ENCODE measurements at places on chromosomes 4 and X.

- DNase-seq = peak; percentile 48
These were observed 580 bp upstream of the MMGT1 start for GRCh38 chrX:135974279-135974856.

DNA sequence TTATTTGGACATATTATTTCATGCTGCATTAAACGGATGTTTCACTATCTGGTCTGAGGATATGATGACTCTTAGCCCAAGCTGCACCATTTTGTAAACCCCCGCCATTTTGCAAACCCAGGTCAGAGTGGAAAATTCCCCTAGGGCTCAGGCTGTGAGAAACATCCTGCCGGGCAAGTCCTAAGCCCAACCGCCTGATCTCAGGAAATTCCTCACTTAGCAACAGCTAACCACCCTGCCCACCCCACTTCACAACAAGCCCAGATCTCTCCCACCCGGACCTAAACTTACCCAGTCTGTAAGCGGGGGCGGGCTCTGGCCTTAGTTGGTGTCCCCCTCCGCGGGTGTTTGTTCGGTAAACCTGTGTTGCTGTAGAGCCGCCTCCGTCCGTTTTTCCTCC lies 2747.1 kb downstream of the PCDH7 start:
- no peak for DNase-seq

DNA sequence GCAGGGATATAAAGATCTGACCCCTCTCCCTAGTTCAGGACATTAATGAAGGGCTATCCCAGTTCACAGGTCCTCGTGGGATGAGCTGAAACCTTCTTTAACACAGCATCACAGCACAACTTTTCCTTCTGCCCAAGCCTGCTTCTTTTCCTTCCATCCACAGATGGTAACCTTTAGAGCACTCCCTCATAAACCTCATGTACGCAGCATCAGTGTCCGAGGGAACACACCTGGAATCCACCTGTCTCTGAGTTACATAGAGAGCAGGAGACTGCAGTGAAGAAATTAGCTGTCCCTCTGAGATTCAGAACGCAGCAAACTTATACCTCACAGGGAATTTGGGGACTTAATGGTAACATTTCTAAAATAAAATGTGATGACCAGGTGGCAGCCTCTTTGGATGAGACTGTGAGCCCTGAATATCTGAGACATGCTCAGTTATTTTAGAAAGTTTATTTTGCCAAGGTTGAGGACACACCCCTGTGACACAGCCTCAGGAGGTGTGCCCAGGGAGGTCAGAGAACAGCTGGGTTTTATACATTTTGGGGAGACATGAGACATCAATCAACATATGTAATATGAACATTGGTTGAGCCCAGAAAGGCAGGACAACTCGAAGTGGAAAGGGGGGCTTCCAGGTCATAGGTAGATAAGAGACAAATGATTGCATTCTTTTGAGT lies 73.8 kb upstream of the PACRGL start:
- DNase-seq = no peak

GRCh38 chr4:74056858-74057562 lies 18.5 kb upstream of the CXCL3 start:
- no peak for DNase-seq

All from activated naive CD4-positive, alpha-beta T cell (primary cell).